ENCODE measurements at places on chromosomes 11 and 22. TPM values are rescaled to one million over a fixed set of nuclear protein-coding genes. Genes with fewer than 3 reads are reported as not detected.

Gene TRIM77
- total RNA-seq, result not detected

GRCh38 chr11:104343578-104343977 is 179.6 kb upstream of the PDGFD start:
- H3K4me3 ChIP-seq, result no peak overlapping the region
- H3K27ac ChIP-seq, result no peak overlapping the region
- H3K36me3 ChIP-seq, result no peaks in the 10 kb centered on the region
- DNase-seq, result no peak
- H3K4me1 ChIP-seq, result no peaks in the 10 kb centered on the region

GRCh38 chr22:33350961-33351360 is 292.8 kb upstream of the SYN3 start:
- no peak overlapping the region for H3K27ac ChIP-seq
- no peak overlapping the region for H3K4me3 ChIP-seq
- DNase-seq, result no peak

Gene GGTLC3
- not detected for total RNA-seq

- no peak for DNase-seq
- no peak within 1 kb of the TSS for H3K27ac ChIP-seq
- no peak within 1 kb of the TSS for H3K4me3 ChIP-seq
- H3K27me3 ChIP-seq, result no peaks in the 10 kb centered on the region
- no peaks in the 10 kb centered on the region for H3K4me1 ChIP-seq
Measured at GRCh38 chr11:13495929-13496328, at the start of gene PTH. Gene PTH (minus strand): TSS chr11:13495997. CDS start chr11:13492855, 3,142 bp downstream.

DNA sequence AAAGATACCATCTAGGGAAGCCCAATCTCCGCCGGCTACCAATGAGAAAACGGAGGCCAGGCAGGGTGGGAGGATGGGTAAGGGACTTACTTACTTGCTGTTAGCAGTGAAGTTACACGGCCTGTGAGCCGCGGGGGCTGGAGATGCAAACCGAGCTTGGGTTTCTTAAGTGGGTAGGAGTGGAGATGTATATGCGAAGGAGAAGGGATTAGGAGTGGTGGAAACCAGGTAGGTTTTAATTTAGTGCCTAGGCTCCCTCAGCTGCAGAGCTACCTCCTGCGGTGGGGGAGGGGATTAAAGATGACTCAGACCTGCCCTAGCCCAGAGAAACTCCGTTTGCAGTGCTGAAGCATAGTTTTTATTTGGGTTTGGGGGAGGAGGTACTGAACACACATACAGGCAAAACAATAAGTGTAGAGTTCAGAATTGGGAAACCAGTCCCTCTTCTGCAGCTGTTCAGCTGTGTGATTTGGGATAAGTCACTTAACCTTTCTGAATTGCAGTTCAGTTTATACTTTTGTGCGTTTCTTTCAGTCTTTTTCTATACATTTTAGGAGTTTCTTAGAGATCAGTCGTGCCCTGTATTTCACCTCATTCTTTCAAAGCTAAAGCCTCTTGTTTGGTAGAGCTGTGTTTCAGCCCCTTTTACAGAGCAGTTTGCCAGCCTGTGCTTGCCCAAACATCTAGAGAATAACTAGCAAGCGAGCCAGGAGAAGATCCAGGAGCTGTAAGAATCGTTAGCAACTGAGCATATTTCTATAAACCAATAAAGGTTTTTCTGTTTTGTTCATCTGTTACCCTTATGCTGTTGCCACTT is 596 bp upstream of the TNRC6B start:
- no peak for DNase-seq
- peak overlapping the region; percentile 99 for H3K27ac ChIP-seq
- H3K4me3 ChIP-seq, result peak overlapping the region; percentile 94
- H3K36me3 ChIP-seq, result no peaks in the 10 kb centered on the region
- peaks cover 19% of the 10 kb centered on the region for H3K4me1 ChIP-seq

Gene HTR3A
- total RNA-seq, result 14.5 TPM

Gene MGAT3
- 12.8 TPM for total RNA-seq
